ENCODE measurements at places on chromosomes 1 and 21.
A peak's percentile ranks its signal among the peaks of the same experiment; 100 is the strongest.

DNA sequence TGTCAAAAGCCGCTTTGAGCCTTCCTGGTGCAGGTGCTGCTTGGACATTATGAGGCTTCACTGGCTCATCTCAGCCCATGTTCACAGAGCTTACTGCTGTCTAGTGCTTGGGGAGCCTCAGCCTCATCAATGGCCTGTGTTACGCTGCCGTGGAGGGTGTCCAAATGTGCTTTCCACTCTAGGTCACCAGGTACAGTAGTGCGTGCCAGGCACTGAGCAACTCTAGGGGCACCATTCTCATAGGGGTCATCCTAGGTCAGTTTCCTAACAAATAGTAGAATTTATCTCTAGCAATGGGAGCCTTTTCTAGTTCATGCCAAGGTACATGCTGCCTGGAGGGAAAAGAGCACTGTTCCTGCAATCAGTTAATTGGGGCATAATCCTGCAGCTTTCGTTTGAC lies 193.8 kb downstream of the DYRK1A start:
- no peak overlapping the region for H3K4me3 ChIP-seq
- no peaks in the 10 kb centered on the region for H3K27me3 ChIP-seq
- H3K4me1 ChIP-seq, result peaks cover 38% of the 10 kb centered on the region
- peak overlapping the region; percentile 97 for H3K27ac ChIP-seq

- no peaks in the 10 kb centered on the region for H3K4me1 ChIP-seq
- H3K27me3 ChIP-seq, result no peaks in the 10 kb centered on the region
- no peak overlapping the region for H3K4me3 ChIP-seq
- H3K36me3 ChIP-seq, result no peaks in the 10 kb centered on the region
- no peak overlapping the region for H3K27ac ChIP-seq
Observed at GRCh38 chr1:74811436-74812179, 78.7 kb downstream of the TYW3 start.

DNA sequence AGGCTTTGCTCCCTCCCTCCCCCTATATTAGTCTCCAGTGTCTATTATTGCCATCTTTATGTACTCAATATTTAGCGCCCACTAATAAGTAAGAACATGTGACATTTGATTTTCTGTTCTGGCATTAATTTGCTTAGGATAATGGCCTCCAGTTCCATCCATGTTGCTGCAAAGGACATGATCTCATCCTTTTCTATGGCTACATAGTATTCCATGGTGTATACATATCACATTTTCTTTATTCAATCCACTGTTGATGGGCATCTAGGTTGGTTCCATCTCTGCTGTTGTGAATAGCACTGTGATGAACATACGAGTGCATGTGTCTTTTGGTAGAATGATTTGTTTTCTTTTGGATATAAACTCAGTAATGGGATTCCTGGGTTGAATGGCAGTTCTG lies 61.3 kb downstream of the SH3GLB1 start:
- no peaks in the 10 kb centered on the region for H3K27me3 ChIP-seq
- H3K4me1 ChIP-seq, result no peaks in the 10 kb centered on the region
- no peak overlapping the region for H3K4me3 ChIP-seq
- H3K36me3 ChIP-seq, result no peaks in the 10 kb centered on the region
- DNase-seq, result no peak
- no peak overlapping the region for H3K27ac ChIP-seq

DNA sequence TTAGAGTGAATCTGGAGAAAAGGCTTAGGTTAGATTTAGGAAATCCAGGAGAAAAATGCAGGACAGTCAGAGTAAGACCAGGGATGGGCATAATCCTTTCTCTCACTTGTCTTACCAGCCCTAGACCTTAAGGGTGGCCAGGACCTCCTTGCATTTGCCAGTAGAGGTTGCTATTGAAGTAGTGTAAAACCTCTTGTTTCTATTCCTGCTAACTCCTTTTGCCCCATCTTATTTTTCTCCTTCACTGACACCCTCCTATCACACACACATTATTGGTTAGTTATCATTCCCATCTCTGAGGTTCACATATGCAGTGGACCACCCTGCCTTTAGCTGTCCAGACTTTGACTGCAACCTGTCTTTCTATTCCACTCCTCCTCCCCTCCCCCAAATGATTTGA lies 75.0 kb upstream of the MACF1 start:
- no peak for DNase-seq
- peak overlapping the region; percentile 61 for H3K27ac ChIP-seq
- no peaks in the 10 kb centered on the region for H3K27me3 ChIP-seq
- H3K4me1 ChIP-seq, result peaks cover 61% of the 10 kb centered on the region

DNA sequence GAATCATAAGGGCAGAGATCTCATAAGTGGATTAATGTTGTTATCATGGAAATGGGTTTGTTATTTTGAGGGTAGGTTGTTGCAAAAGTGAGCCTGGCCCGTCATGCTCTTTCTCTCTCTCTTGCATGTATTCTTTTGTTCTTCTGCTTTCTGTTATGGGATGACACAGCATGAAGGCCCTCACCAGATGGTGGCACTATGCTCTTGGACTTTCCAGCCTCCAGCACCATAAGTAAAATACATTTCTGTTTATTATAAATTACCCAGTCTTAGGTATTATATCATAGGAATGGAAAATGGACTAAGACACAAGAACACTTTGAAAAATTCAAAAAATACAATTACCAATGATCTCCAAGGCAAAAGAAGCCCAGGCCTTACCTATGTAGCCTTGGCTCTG lies 676.1 kb downstream of the PTPRU start:
- no peak overlapping the region for H3K27ac ChIP-seq
- no peaks in the 10 kb centered on the region for H3K36me3 ChIP-seq
- H3K4me1 ChIP-seq, result no peaks in the 10 kb centered on the region

- no peaks in the 10 kb centered on the region for H3K36me3 ChIP-seq
- no peak overlapping the region for H3K4me3 ChIP-seq
- peaks cover 25% of the 10 kb centered on the region for H3K4me1 ChIP-seq
- no peak for DNase-seq
Observed at GRCh38 chr1:17067069-17067426, 13.2 kb upstream of the SDHB start.

GRCh38 chr1:198794498-198794897 lies 155.7 kb downstream of the PTPRC start:
- H3K4me1 ChIP-seq, result no peaks in the 10 kb centered on the region
- no peak overlapping the region for H3K4me3 ChIP-seq
- no peak overlapping the region for H3K27ac ChIP-seq
- H3K27me3 ChIP-seq, result no peaks in the 10 kb centered on the region

DNA sequence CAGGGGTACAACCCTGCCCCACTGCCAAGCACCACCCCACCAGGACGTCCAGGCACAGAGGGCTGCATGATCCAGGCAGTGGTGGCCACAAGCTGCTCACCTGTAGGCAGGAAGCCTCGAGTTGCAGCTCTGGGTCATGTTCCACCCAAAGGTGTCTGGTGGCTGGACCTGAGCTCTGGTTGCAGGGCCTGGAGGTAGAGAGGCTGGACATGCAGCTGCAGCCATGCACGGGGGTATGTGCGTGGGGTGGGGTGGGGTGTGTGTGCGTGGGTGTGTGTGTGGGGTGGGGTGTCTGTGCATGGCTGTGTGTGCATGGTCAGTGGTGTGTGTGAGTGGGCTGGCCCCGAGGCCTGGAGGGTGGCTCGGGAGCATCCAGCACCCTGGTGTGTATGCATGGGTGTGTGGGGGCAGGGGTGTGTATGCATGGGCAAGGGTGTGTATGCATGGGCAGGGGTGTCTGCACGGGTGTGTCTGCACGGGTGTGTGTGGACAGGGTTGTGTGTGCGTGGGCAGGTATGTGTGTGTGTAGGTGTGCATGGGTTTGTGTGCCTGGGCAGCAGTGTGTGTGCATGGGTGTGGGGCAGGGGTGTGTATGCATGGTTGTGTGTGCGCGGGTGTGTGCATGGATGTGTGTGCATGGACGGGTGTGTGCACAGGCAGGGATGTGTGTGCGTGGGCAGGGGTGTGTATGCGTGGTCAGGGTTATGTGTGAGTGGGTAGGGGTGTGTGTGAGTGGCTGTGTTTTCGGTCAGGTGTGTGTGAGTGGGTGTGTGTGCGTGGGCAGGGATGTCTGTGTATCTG lies 15.6 kb downstream of the ARHGEF16 start:
- H3K27ac ChIP-seq, result no peak overlapping the region
- no peak overlapping the region for H3K4me3 ChIP-seq
- H3K36me3 ChIP-seq, result no peaks in the 10 kb centered on the region

- H3K27ac ChIP-seq, result no peak overlapping the region
- no peaks in the 10 kb centered on the region for H3K36me3 ChIP-seq
- H3K27me3 ChIP-seq, result no peaks in the 10 kb centered on the region
- no peaks in the 10 kb centered on the region for H3K4me1 ChIP-seq
- H3K4me3 ChIP-seq, result no peak overlapping the region
- DNase-seq, result no peak
Observed at GRCh38 chr1:87450615-87451209, 122.0 kb downstream of the LMO4 start.

DNA sequence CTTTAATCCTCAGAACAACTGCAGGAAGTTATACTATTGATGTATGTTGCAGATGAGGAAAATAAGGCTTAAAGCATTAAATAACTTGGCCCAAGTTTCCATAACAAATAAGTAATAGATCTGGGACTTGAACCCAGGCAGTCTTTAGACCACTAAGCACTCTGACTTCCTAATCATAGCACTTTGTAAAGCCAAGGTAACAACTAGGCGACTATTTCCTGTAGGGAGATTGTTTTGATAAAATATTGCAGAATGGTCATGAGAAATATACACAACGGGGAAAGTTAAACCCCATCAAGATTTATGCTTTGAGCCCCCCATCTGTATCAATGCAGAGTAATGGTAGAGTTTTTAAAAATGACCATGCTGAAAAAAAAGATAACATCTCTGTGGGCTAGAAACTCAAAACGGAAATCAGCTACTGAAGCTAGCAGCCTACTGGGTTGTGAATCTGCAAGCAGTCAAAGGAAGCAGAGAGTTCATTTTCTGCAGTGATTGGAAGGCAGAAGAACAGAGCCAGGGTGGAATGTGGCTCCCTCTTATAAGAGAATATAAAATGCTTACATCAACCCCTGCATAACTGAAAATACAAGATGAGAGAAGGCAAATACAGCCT lies 111.2 kb upstream of the OLIG2 start:
- no peaks in the 10 kb centered on the region for H3K36me3 ChIP-seq
- H3K27me3 ChIP-seq, result no peaks in the 10 kb centered on the region
- no peak for DNase-seq
- no peak overlapping the region for H3K4me3 ChIP-seq
- no peaks in the 10 kb centered on the region for H3K4me1 ChIP-seq
- H3K27ac ChIP-seq, result no peak overlapping the region

GRCh38 chr1:91805311-91805801 lies 80.6 kb downstream of the TGFBR3 start:
- no peaks in the 10 kb centered on the region for H3K36me3 ChIP-seq
- H3K27me3 ChIP-seq, result no peaks in the 10 kb centered on the region
- no peak overlapping the region for H3K4me3 ChIP-seq
- DNase-seq, result no peak

DNA sequence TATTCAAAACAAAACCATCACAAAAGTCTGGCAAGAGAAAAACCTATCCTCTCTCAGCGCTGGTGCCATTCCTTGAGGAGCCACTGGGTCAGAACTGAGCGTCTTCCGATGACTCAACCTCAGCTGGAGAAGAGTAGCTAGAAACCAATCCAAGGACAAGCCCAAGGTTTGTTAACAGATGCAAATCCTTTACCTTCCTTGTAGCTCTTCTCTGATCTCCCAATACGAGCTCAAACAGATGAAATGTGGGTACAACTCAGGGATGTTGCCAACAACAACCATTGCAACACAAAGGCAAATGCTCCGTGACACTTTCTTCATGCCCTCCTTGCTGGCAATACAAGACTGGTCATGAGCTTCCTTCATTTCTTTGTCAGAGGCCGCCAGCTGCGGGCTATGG lies 337.1 kb downstream of the SIPA1L2 start:
- H3K27me3 ChIP-seq, result no peaks in the 10 kb centered on the region
- no peak overlapping the region for H3K4me3 ChIP-seq
- H3K4me1 ChIP-seq, result peaks cover 3% of the 10 kb centered on the region
- H3K27ac ChIP-seq, result peak overlapping the region; percentile 20
- no peak for DNase-seq
- H3K36me3 ChIP-seq, result no peaks in the 10 kb centered on the region

GRCh38 chr1:202155478-202156021 lies 4.9 kb downstream of the PTPN7 start:
- no peak overlapping the region for H3K4me3 ChIP-seq
- H3K4me1 ChIP-seq, result no peaks in the 10 kb centered on the region
- DNase-seq, result no peak
- H3K27me3 ChIP-seq, result no peaks in the 10 kb centered on the region

DNA sequence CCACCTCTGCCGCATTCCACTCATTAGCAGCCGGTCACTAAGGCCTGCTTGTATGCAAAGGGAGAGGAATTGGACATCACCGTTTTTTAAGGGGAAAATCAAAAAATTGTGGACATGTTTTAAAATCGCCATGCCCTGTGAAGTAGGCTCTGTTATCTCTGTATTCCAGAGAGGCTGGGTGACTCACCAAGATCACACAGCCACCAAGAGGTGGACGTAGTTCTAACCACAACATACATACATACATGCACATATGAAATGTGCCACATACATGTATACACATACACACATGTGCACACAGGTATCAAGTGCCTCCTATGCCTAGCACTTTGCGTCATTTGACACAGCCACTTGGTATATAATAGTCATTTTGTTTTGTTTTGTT lies 16.0 kb upstream of the ZSCAN20 start:
- H3K27me3 ChIP-seq, result no peaks in the 10 kb centered on the region
- H3K4me1 ChIP-seq, result peaks cover 50% of the 10 kb centered on the region
- H3K36me3 ChIP-seq, result no peaks in the 10 kb centered on the region
- H3K4me3 ChIP-seq, result no peak overlapping the region

- H3K4me3 ChIP-seq, result no peak overlapping the region
- no peaks in the 10 kb centered on the region for H3K36me3 ChIP-seq
- H3K27ac ChIP-seq, result no peak overlapping the region
- H3K27me3 ChIP-seq, result no peaks in the 10 kb centered on the region
Observed at GRCh38 chr1:5566924-5567323, 425.3 kb downstream of the NPHP4 start.

Data from gastrocnemius medialis (tissue), 4 donors.